ENCODE measurements at places on chromosomes 13 and 19.

DNA sequence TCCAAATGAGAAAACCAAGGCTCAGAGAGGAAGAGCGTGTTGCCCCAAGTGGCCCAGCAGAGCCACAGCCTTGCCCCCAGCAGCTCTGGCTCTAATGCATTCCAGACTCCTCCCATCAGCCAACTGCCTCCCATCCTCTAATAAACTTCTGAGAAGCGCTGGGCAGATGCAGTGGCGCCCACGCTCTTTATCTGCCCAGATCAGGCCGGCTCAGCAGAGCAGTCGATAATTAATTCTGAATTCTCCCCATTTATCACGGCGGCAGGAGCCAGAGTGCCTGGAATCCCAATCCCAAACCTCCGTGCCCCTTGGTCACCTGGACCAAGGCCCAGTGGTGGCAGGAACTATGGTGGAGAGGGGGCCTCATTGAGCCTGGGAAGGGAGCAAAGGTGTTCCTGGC is 13.9 kb downstream of the TINCR start:
- no peak for DNase-seq

DNA sequence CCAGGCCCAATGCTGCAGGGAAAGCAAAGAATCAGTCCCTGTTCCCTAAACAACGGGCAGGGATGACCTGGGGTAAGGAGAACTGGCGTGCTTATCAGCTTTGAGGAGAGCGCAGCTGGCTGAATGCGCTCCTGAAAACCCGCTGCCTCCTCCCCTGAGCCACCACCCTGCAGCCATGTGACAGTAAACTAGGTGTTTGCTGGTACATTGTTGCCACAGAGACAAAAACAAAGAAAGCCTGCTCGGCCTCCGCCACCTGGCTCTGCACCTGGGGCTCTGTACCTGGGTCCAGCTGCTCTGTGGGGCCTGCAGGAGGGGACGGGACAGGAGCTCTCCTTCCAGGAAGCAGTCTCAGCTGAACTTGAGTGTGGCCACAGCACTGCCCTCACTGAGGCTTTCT is 21.8 kb downstream of the MCF2L start:
- DNase-seq: peak; percentile 96

DNA sequence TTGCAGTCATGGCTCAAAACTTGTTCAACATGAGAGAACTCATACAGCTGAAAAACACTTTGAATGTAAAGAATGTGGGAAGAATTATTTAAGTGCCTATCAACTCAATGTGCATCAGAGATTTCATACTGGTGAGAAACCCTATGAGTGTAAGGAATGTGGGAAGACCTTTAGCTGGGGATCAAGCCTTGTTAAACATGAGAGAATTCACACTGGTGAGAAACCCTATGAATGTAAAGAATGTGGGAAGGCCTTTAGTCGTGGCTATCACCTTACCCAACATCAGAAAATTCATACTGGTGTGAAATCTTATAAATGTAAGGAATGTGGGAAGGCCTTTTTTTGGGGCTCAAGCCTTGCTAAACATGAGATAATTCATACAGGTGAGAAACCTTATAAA is 20.1 kb downstream of the ZNF283 start:
- no peak for DNase-seq

DNA sequence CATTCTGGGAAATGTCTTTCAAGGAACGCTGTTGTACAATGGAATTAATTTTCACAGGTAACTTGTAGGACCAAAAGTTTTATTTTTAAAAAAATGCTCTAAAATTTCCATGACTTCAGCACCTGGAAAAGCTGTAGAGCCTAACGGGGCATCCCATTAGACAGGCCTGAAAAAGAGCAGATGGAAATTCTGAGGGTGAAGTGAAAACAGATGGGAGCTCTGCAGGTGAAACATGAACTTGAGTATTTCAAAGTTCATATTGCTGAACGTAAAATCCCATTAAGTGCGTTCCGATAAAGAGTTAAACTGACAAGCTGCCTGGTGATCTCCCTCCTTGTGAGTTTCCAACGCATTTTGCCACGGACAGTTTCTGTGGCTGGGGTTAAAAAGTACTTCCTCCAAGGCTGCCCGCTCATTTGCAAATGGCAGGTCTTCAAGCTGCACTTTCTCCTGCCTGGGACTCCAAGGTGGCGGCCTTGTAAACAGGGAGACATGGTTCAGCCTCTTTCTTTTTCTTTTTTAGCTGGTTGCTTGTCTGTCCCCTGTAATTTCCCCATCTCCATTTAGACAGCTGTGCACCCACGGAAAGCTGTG is 450.4 kb downstream of the FGF9 start:
- DNase-seq: no peak

DNA sequence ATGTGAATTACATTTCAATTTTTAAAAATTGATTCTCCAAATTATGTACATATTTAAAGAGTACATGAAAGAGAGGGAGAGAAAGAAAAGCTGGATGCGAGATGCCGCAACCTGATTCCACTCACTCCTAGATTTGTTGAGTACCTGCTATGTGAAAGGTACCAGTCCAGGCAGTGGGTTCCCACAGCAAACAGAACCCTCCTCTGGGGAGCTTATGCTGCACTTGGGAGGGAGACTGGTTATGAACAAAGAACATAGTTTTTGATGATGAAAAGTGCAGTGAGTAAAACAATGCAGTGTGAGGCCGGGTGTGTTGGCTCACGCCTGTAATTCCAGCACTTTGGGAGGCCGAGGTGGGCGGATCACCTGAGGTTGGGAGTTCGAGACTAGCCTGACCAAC is 43.4 kb downstream of the ACTN4 start:
- DNase-seq: no peak

GRCh38 chr19:20273951-20274570 is 107.0 kb downstream of the ZNF486 start:
- no peak for DNase-seq

Measured in NCI-H1417 (cell line).